ENCODE measurements at places on chromosomes 6 and 20. TPM values are rescaled to one million over a fixed set of nuclear protein-coding genes. Genes with fewer than 3 reads are reported as not detected.

Gene TBC1D7
- 11.9 TPM for total RNA-seq

Gene DLL1
- 14.1 TPM for total RNA-seq

Gene HSPA1L
- 1.4 TPM for total RNA-seq

Gene MYL9
- total RNA-seq, result 2,680 TPM

Gene CPNE5
- 5.2 TPM for total RNA-seq

Gene DYNLT2
- total RNA-seq, result 1.1 TPM

Gene COL11A2
- 0.43 TPM for total RNA-seq

Gene TULP4
- total RNA-seq, result 71.9 TPM

Gene THBD
- 53.6 TPM for total RNA-seq

Gene RPS18
- total RNA-seq, result 1,709 TPM

Gene IL17A
- total RNA-seq, result not detected

Gene TNFAIP3
- total RNA-seq, result 28.6 TPM

Gene TCF21
- 4.5 TPM for total RNA-seq

Gene TREML2
- total RNA-seq, result 0.28 TPM

Gene KCNB1
- 1.6 TPM for total RNA-seq

Gene PNLDC1
- total RNA-seq, result 0.19 TPM

Gene SFT2D1
- total RNA-seq, result 29.2 TPM

Gene ATP6V1G2
- 0.43 TPM for total RNA-seq

Gene SLC35D3
- total RNA-seq, result not detected

Gene MAFB
- total RNA-seq, result 34.7 TPM

Measured in posterior vena cava (tissue), 2 donors.